ENCODE measurements at places on chromosomes 3 and 15.

DNA sequence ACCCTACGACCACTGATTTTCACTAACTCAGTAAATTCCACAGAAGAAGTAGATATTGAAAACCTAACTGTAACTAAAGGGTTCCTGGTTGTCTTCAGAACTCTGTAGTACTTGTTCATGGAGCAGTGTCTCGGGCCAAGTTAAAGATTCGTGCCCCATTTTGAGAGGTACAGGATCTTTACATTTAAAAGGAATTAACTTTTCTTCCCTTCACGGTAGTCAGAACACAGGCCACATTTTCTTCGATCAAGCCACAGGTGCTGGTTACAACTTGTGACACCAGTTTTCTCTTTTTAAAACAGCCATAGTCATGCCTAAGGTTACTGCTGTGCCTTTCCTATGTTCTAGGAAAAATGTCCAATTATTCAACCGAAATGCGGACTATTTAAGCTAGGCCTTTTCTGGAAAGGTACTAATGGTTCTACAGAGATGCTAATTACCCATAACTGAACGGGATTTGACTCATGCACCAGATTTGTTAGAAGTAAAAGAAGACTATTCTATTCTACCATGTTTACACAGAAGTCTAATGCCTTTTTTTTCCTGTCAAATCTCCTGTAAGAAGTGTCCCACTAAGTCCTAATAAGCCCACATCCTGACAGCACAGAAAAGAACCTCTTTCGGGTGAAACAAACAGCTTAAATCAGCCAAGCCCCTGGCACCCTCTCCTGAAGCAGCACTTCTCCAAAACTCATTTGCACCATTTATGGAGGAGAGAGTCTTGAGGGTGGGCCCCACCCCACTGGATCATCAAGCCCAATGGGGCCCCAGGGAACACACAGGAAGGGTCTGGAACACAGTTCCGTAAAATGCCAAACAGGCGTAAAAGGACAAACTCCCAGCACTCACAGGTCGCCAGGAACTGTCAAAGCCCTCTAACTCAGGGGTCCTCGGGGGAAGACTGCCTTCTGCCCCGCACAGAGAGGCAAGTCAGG, 1.9 kb downstream of the LRIG1 start:
- DNase-seq = no peak

DNA sequence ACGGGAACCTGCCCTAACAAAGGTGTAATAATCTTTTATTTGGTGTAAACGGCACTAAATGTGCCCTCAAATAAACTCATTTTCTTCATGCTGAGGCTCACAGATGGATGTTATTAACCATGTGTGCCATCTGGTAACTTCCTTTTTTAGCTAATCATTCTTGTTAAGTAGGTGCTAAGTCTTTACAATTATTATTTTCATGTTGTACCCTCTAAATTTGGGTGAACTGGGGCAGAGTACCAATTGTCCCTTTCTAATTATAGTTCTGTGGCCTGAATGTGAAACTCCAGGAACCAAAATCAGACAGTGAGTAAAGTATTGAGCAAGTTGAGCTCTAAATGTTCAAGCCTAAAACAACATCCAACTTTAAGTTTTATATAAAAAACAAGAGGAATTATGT, 220.7 kb upstream of the CADM2 start:
- no peak for DNase-seq

DNA sequence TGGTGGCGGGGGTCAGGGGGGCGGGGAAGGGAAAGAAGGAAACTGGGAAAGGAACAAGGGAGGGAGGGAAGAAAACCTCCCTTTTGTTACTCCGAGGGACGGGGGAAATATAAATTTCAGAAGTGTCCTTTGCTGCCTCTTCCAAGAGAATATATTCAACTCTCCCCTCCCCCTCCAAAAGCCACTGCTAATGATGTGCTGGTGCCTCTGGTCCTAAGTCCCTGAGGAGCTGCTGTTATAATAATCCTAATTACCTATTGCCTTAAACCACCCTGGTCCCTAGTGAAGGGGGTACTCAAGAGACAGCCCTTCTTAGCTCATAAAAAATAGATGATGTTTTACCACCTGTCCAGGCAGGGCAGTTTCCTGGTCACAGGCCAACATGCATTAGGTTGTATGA, 118.3 kb upstream of the TRIM42 start:
- DNase-seq = no peak

- no peak for DNase-seq
Measured at GRCh38 chr3:165768680-165769079, 68.5 kb downstream of the BCHE start.

GRCh38 chr3:18393906-18394305, 31.2 kb downstream of the SATB1 start:
- DNase-seq = no peak

GRCh38 chr15:63601704-63602185, 4.6 kb downstream of the FBXL22 start:
- peak; percentile 60 for DNase-seq

DNA sequence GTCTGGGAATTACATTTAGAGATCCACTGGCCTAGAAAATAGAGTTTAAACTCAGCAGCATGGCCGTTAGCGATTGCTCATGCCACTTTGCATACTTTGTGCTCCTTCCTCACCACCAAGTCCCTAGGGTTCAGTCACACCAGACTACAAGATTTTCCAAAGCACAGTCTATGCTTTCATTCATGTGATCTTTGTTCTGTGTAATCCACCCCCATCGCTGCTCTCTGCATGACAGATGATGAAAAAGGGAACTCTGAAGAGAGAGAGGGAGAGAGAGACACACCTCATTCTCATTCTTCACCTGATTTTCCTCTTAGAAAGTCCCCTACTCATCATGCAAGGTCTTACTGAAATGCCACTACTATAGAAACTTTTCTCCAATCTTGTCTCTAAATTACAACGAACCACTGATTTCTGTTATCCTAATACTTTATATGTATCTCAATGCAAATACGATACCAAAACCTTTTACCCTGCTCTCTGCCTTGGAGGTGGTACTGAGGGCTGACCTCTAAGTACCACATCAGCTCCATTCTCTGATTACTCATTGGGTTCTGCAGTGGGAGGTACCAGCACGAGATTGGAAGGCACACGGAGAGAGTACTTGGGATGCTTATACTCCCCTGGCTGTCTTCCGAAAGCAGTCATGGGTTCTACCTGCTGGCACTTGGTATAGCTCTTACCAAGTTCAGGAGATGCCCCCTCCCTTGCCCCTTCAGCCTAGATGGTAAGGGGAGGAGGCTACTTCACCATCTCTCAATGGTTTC, 1.1 kb upstream of the PARP15 start:
- peak; percentile 87 for DNase-seq

Data from germinal center (tissue), 1 donor.